HS-27A (cell line): ENCODE measurements at places on chromosomes 6 and 20.

GRCh38 chr6:75334266-75335040 is 49.9 kb upstream of the TMEM30A start:
- DNase-seq = no peak

DNA sequence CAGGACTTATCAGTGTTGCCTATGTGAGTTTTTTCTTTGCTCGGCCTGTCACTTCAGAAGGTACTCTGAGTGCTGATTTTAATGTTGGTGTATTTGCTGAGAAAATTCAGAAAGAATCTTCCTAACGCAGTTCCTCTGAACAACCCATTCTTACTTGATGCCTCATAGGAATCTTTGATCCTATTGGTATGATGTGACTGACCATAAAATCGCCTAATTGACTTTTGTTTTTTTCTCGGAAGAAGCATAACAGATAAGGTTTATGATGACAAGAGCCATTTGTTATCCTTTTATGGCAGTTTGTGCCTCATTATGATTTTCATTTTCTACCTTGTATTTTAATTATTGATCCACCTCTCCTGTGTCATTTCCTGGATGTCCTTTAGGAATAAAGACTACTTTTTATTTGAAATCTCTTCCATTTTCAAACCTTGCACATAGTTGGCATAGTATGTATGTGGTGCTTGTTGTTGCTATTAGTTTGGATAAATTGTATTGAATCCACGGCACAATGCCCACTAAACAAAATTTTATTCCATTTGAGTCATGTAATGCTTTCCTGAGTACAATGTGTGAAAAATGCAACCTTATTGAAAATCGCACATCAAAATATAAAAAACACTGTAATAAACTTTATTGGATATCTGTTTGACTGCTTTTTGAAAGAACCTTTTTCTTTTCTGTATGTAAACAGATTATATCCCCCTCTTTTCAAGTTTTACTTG is 37.3 kb downstream of the LRRC1 start:
- no peak for DNase-seq

GRCh38 chr6:6866656-6867403 is 240.9 kb upstream of the RREB1 start:
- DNase-seq = no peak

DNA sequence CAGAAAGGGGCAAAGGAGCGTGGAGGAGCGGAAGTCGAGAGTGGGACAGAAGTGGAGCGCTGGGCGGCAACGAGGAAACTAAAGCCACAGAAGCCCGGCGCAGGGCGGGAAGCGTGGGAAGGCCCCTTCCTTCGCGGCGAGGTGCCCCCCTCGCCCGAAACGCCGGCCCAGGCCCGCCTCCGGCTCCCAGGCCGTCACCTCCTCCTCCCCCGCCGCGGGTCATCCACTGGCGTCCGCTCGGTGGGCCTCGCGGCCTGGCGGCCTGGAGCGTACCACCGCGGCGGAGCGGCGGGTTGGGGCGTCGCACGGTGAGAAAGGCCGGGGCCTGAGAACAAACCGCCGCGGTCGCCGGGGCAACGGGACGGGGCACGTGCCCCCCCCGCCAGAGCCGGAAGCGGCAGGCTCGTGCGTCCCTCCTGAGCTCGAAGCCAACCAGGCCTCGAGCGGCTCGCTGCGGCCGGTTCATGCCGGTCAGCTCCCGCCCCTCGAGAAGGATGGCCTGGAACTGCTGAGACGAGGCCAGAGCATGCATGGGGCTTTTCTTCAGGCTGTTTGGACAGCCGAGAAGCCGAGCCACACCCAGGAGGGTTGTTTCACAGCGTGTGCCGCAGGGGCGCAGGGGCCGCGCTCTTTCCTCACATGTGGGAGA is at the start of gene TCP11:
TCP11 (minus strand) TSS at position 333 of the 649 bp plus-strand sequence. CDS start 469 bp downstream, outside the sequence.
- no peak for DNase-seq

- no peak for DNase-seq
Observed at GRCh38 chr20:12984069-12984765, 24.6 kb upstream of the SPTLC3 start.

- peak; percentile 55 for DNase-seq
Observed at GRCh38 chr6:130365166-130366106, at the start of gene TMEM200A. TSS of gene TMEM200A (plus strand) at chr6:130366017. CDS start at chr6:130440423, 74,406 bp downstream.

DNA sequence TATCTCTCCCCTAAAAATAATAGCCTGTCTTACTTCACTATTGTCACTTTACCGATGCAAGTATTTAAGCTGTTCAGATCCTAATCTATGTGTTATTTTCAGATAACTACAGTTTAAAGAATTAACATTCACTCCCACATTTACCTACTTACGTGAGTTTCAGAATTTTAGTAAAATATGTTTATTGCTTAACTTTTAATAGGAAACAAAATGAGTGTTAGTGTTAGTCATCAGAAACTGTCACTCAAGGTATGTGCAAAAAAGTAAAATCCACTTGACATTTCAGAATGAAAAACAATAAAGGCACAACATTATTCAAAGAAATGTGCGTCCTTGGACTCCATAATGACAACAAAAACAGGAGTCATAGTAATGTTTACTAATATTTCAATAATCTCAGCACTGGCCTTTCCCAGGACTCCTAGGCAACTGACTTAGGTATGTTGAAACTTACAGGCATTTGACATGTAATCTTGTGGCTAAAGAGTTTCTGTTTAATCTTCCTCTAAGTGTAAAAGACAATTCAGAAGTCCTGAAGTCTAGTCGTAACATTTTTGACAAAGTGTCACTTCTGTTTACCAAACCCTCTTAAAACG is 4.5 kb downstream of the ATXN1 start:
- no peak for DNase-seq

DNA sequence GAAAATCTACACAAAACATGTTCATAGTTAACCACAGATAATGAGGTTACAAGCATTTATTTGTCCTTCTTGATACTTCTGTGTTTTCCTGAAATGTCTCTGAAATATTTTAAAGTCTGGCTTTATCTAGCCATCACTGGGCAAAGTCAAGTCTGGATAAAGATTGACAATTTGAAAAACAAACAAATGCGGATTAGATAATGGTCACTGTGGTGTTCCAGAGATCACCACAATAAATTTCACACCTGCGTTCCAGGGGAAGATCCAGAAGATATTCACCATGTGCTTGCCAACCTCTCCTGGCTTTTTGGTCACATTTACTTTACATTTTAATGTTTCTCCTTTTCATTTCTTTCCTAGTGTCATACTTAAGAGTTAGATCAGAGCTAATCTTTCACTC is 109.7 kb upstream of the CCDC28A start:
- no peak for DNase-seq

- no peak for DNase-seq
Observed at GRCh38 chr6:82894653-82895259, 170.9 kb downstream of the UBE3D start.

DNA sequence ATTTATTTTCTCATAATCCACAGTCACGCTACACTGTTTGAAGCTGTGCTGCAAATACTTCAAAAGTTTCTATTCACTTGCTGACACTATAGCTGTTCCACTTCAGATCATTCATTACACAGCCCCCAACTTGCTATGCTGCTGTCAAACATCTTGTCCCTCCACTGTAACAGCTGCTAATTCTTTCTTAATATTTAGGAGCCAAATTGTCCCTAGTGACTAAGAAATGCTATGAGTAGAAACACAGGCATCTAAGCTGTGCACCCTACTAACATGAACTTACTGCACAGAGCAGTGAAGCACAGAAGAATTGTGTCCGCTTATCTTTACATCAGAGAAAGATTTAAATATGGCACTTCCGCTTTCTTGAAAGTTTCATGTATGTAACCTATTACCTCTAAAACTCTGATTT is 91.3 kb downstream of the PDE10A start:
- no peak for DNase-seq

DNA sequence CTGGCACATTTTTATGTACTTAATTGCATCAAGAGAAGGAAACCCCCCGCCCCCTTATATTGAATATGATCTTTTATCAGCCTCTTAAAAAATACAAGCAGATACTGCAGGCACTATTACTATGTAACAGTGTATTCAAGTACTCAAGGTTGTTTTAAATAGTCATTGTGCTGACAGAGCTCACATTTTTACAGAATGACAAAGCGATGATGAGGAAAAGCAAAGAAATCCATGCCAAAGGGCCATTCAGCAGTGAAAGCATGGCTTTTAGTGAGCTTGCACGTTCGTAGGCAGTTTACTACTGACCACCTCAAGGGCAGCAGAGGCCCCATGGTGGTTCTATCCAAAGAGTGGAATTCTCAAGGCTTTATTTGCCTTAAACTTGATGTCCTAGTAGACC is 146.8 kb downstream of the RPS12 start:
- DNase-seq = no peak

- DNase-seq = peak; percentile 15
Observed at GRCh38 chr20:49979030-49979832, 3.5 kb upstream of the SNAI1 start.

GRCh38 chr6:2450546-2450945 is 205.1 kb upstream of the GMDS start:
- no peak for DNase-seq

DNA sequence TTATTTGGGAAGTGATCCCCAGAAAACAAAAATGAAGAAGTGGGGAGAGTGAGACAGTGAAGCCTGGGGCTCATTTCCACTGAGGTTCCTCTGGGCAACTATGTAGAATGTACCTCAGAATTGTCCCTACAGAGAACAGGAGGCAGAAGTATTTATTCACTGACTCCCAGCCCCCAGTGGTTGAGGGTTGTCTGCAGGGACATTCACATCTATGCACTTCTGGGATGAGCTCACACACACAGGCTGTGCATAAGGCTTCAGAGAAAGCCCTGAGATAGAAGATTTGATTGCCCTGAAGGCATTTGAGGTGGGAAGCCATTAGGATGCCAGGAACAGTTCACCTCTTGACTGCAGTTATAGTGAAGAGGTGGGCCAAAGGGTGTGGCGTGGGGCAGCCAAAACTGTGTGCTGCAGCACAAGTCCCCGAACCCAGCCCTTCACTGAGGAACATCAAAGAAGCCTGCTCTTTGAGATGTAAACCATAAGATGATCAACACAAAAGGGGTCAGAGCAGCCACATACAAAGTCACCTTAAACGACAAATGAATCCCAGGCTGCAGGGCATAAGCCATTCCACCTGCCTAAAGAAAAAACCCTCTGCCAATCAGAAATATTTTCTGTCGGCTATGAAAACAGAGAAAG is 853.8 kb upstream of the FLRT3 start:
- no peak for DNase-seq

- no peak for DNase-seq
Observed at GRCh38 chr6:74871757-74872156, 334.1 kb downstream of the COL12A1 start.

DNA sequence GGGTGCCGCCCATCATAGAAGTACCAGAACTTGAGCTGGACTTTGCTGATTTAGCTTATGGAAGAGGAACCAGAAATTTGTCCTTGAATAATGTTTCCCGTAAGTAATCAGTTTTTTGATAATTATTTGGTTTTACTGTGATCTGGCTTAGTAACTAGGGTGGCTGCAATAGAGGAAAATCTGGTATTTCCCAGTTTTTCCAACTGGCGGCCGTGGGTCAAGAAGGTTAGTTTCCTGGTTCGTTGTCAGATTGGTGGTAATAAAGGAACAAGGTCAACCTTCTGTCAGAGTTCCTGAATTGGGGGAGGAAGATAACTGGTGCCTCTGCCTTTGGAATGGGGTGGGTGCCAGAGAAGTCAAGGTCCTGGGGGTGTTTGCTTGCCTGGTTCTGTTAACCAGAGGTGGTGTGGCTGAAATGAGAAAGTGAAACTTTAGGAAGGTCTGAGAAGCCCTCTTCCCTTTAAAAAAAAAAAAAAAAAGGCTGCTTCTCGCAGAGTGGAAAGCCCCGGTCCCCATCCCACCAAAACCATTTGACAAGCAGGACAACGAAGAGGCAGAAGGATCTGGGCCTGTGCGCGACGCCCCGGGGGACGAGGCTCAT is at the start of gene CALHM6:
CALHM6 (plus strand) TSS at position 45 of the 601 bp plus-strand sequence; CDS start at position 600, 555 bp downstream.
- DNase-seq = no peak

GRCh38 chr6:12578751-12579150 is 137.8 kb upstream of the PHACTR1 start:
- DNase-seq = no peak

DNA sequence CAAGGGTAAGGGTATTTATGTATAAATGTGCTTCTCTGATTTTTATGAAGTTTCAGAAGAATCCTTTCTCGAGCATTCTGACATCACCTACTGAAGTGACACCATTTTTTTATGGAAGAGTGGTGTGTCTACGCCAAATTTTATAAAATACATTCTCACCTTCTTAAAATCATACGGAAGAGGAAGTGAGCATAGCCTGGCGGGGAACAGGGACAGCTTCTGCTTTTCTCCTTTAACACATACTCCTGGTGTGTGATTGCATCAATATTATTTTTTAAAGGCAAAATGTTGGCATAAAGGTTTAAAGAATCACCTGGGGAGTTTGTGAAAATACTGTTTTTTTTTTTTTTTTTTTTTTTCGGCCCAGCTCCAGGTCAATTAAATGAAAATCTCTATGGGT is 733.6 kb upstream of the MAN1A1 start:
- DNase-seq = no peak

DNA sequence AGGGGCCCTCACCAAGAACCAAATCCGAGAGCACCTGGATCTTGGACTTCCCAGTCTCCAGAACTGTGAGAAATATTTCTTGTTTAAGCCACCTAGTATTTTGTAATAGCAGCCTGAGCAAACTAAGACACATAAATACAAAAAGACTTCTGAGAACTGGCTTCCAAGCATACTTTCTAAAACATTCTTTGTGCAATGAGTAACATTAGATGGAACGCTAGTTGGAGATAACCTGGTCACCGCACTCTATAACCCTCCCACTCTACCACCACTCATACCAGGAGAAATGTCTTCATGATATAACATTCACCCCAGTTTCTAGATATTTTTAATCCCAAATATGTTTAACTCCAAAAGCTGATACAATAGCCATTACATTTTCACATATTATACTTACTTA is 169.5 kb upstream of the THEMIS start:
- DNase-seq = peak; percentile 52
